Activated T-cell treated with anti-CD3 and anti-CD28 coated beads, Interleukin-2, amount 50 U/mL, for 72 hours (primary cell): ENCODE measurements at places on chromosomes 7 and 10.
A peak's percentile ranks its signal among the peaks of the same experiment; 100 is the strongest.

- peak; percentile 4 for DNase-seq
These were observed 257.1 kb downstream of the GLI3 start for GRCh38 chr7:41979834-41980307.

DNA sequence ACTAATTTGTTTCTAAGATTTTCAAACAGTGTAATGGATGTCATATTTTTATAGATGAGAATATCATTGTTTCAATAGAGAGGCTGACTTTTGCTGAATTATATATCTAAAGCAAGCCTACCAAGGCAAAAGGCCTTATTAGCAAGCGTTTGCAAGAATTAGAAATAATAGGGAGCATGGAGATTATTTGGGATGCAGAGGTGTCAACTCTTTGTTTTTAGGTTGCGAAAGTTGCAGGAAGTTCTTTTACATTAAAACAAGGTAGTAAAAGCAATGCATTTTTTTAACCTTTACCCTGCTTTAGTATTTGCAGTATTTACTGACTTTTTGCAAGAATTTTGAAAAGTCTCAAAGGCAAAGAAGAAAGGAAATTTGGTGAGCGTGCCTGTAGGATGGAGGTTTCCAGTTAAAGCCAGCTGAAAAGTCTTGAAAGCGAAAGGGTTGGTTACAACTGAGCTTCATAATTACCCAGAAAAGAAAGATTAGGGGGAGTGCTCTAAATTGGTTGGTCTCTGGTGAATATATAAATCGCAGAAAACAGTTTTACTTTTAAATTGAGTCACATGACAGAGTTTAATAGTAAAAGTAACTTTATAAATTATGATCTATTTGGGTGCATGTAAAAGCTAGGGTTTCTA is 81.6 kb downstream of the MKLN1 start:
- no peak for DNase-seq

- DNase-seq: no peak
These were observed 119.1 kb upstream of the JCAD start for GRCh38 chr10:30178356-30178964.

DNA sequence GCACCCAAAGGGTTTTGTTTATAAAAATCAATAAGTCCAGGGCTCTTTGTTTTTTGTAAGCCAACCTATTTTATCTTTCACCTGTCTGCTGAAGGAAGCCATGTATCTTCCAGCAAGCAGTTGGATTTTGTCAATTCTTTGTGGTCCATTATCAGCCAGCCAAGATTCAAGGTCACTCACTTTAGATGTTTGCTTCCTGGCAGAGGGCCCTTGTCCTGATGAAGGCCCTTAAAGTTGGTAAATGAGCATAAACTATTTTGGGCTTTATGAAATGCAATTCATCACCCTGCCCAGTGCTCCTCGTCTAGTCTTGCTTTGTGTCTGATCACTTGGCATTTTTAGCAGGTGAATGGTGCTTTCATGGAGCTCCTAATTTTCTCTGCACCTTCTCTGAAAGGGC is 1004.2 kb downstream of the GRID1 start:
- no peak for DNase-seq

DNA sequence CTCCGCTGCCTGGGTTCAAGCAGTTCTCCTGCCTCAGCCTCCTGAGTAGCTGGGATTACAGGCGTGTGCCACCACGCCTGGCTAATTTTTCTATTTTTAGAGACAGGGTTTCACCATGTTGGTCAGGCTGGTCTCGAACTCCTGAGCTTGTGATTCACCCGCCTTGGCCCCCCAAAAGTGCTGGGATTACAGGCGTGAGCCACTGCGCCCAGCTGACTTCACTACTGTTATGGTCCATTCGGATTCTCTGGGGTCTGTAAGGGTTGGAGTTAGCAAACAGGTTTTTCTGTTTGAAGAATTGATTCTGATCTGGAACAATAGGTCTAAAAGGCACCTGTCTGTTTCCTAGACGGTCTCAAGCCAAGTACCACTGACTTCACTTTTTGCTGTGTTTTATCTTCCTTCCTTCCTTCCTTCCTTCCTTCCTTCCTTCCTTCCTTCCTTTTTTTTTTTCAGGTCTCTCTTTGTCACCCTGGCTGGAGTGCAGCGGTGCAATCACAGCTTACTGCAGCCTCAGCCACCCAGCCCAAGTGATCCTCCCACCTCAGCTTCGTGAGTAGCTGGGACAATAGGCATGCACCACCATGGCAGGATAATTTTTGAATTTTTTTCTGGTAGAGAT is 192.2 kb downstream of the CAMK1D start:
- DNase-seq: no peak

DNA sequence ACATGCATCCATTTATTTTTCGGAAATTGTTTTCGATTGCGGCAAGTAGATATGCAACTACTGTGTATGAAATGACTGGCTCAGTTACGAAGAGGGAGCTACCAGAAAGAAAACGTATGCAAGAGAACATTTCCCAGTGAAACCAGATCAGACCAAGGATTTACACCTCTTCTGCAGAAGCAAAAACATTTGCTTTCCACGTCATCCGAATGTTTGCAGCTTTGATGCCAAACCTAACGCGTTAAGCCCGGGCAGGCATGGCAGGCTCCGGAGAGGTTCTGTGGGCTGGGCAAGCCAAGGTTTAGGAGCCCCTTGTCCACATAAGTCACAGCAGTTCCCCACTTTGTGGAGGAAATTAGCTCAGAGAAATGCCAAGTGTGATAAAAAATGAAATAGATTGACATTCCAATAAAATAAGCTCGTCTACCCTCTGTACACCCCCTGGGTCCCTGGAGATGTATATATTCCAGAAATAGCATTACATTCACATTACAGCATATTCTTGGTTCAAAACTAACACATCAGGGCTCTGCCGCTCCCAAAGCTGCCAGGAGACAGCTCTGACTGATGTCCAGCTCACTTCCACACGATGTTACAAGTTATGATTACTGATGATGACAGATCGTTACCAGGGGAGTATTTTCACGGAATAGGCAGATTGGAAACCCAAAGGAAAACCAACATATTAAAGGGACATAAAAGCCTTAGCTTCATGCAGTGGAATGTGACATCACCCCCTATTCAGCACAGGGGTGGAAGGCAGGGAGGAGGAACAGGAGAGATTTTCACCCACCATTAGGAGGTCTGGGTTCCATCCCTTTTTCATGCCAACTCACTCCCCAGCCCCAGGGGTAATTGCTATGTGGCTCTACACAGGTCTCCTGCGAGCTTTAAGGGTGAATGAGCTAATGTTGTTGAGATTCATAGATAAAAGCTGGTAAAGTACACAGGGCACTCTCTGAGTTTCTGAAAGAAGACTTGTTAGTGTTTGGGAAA is 81.5 kb downstream of the LYZL1 start:
- DNase-seq: no peak
